Progenitor cell of endocrine pancreas (in vitro differentiated cells): ENCODE measurements at places on chromosomes 7 and 10.

DNA sequence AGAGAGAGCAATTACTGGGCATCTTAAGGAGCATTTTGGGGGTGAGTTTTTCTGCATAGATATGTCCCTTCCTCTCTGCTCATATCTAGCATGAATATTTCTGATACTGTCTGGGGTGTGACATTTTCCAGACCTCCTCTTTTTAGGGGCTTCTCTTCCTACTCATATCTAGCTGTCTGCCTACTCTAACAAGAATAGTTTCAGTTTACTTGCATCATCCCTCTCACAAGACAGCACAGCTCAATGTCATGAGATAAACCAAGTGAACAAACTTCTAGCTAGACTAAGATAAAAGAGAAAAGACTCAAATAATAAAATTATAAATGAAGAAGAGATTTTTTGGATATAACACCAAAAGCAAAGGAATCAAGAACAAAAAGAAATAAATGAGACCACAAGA lies 419.5 kb upstream of the SORCS1 start:
- no peak for DNase-seq

- no peak for DNase-seq
Measured at GRCh38 chr7:146826329-146826728, 709.7 kb downstream of the CNTNAP2 start.

DNA sequence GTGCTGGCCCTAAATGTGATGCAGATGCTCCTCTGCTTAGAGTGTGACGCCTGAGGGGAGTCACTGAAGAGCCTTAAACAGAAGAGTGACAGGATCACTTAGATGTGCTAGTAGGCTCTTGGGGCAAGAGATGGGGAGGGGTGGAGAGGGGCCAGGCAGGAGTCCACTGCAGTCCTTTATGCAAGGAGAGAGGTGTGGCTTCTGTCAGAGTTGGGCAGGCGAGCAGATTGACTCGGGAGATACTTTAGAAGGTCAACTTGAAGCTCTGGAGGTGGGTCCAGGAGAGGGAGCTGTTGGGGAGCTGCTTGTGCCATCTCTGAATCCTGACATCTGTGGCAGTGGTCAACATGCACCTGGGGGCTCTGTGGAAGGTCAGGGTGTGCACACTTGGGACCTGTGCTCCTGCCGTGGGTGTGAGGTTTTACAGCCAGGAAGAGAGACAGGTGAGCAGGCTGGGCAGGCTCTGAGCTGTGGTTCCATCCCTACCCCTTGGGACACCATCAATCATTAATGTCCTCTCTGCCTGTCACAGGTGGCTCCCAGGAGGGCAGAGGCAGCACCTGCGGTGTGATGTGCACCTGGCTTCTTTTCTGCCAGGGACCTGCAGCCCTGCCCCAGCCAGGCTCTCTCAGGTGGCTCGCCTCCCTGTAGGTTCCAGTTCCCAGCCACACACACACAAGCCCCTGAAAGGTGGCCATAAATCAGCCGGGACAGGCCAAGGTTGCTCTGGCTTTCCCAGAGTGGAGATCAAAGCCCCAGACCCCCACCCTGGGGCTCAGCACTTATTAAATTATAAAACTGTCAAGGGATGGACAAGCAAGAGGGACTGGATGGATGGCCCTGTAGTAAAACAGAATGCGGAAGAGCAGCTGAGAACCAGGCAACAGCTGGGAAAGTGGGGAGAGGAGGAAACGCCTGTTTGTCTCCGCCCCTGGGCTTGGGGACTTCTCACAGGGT lies 14.0 kb downstream of the NEURL1 start:
- no peak for DNase-seq

DNA sequence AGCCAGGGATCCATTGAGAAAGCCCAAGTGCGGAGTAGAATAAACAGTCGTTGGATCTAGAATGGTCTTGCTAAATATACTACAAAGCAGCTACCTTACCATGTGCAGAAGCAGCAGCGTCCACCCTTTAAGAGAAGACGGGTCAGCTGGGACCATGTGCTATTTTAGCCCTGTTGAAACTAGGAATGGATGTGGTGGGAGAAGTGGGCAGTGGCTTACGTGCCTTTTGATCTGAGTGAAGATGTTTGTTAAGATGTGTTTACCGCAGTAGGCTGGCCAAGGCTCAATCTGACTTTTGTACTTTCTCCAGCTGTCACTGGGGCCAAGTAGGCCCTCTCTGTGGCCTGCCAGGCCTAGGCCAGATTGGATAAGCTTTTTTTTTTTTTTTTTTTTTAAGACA lies 9.2 kb downstream of the HABP2 start:
- DNase-seq = no peak

- DNase-seq = no peak
Measured at GRCh38 chr7:41861642-41862041, 158.8 kb upstream of the INHBA start.

- DNase-seq = no peak
Measured at GRCh38 chr10:117936566-117936965, 110.2 kb downstream of the RAB11FIP2 start.

GRCh38 chr10:47257396-47258120 lies 42.4 kb upstream of the GDF10 start:
- no peak for DNase-seq

GRCh38 chr10:75379817-75380216 lies 21.7 kb downstream of the ZNF503 start:
- DNase-seq = no peak

DNA sequence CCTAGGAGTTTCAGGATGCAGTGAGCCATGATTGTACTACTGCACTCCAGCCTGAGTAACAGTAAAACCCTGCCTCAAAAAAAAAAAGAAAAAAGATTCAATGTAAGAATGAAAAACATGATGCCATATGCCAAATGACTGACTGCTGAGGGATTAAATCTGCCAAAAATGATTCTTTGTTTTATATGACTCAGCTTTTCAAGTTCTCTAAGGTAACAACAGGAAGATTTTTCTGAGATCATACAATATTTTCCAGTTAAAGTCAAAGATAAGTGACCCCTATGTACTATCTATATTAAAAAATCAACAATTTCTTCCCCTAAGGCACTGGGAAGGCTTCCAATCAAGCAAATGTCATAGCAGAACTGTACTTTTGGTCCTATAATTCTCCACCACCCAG lies 271.2 kb upstream of the IMMP2L start:
- no peak for DNase-seq
